ENCODE measurements at places on chromosomes 7 and 10.

DNA sequence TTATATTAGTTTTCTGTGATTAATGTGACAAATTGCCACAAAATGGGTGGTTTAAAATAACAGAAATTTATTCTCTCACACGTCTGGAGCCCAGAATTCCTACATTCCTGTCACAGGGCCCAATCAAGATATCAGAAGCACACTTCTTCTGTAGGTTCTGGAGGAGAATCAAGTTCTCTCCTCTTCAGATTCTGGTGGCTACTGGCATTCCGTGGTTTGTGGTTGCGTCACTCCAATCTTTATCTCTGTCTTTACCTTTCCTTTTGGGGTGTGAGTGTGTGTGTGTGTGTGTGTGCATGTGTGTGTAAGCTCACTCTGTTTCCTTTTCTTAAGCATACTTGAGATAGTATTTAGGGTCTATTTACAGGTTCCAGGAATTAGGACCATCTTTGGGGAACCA lies 115.5 kb upstream of the DKK1 start:
- DNase-seq: no peak

- DNase-seq: no peak
These were observed 32.5 kb downstream of the PDE1C start for GRCh38 chr7:32037650-32038198.

GRCh38 chr7:46908770-46909169 lies 673.1 kb downstream of the TNS3 start:
- no peak for DNase-seq

GRCh38 chr7:29337546-29338116 lies 143.1 kb downstream of the CHN2 start:
- no peak for DNase-seq

GRCh38 chr7:94195201-94195600 lies 191.0 kb upstream of the BET1 start:
- DNase-seq: no peak

DNA sequence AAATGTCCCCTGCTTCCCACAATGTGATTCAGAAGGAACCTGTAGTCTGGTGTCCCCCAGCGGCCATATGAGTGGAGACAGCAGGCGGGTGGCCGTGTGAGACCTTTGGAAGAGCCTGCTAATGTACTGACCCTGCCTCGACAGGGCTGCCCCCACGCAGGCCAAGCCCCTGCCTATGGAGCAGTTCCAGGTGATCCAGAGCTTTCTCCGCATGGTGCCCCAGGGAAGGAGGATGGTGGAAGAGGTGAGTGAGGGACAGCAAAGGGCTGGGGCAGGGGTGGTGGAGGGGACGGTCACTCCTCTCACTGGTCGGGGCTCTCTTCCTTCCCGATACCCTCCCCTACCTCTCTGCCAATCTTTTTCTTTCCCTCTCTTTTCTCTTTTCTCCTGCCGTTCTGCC lies 55.7 kb downstream of the PALD1 start:
- DNase-seq: no peak

- no peak for DNase-seq
These were observed 1.2 kb upstream of the TFR2 start for GRCh38 chr7:100642534-100642907.

DNA sequence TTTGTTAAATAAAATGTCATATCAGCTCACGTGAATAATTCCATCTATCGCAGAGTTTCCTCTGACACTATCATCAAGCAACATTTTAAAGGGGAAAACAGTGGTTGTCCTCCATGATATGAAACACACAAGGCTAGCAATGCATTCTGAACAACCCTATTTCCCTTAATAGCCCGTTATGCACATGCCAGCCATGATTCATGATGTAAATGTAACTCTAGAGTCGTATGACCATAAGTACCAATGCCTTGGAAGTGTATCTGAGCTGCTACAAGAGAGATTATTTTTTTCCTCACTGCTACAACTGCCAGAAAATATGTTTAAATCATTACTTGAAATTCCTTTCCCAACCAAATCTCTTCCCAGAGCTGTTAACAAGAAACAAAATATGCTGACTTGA lies 159.4 kb downstream of the GRM8 start:
- DNase-seq: no peak

GRCh38 chr7:133535308-133535707 lies 282.4 kb downstream of the EXOC4 start:
- DNase-seq: peak; percentile 46

DNA sequence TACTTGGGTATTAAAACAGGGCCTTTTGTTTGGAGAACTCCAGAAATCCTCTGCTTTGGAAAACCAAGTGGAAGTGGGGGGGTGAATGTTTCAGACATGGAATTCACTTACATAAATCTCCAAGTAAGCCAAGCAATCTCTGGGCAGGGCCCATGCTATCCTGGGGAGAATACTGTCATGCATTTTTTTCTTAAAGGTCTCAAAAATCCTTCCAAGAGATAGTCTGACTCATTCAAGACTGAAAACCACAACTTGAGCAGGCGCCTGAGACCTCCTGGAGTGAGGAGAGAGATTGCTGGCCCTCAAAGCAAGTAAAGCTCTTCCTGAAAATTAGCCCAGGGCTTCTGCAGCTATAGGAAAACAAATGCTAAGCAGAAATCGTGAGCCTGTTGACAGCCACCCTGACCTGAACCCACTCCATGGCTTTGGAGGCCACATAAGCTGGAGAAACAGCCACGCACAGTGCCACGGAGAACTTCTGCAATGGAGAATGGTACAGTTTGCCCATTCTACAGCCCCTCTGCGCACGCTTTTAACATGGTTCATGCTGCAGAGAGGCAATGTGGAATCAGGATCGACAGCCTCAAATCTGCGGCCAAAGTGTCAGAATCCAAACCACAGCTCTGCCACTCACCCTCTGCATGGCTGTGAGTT lies 203.1 kb upstream of the AUTS2 start:
- DNase-seq: no peak

DNA sequence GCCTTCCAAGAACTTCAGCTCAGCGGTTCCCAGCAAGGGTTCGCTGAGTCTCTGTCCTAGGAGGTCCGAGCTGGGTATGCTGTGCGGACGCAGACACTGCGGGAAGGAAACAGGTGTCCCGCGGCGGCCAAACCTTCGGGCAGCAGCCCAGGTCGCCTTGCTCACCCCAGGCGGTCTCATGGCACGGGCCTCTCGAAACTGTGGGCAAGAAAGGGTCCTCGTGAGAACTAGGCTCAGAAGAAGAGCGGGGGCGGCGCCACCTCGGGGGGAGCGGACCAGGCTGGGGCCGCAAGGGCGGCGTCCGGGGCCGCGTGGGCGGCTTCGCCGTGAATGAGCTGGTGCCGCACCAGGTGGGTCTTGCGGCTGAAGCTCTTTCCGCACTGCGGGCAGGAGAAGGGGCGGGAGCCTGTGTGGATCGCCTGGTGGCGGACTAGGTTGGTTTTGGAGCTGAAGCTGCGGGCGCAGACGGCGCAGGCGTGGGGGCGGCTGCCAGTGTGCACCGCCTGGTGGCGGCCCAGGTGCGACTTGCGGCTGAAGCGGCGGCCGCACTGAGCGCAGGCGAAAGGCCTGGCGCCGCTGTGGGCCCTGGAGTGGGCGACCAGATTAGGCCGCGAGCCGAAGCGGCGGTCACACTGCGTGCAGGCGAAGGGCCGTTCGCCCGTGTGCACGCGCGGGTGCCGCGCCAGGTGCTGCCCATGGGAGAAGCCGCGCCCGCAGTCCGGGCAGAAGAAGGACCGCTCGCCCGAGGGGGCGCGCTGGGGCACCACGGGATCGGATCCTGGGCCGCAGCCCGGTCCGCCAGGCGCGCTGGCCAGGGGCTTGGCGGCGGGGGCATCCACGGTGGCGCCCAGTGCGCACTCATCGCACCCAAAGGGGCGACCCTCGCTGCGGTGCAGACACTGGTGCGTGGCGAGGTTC lies 8.6 kb downstream of the ZNF467 start:
- no peak for DNase-seq

- no peak for DNase-seq
These were observed 54.7 kb upstream of the FIGNL1 start for GRCh38 chr7:50504646-50505546.

GRCh38 chr10:100506596-100507356 lies 12.9 kb downstream of the SEC31B start:
- no peak for DNase-seq

GRCh38 chr10:118971876-118972275 lies 57.6 kb upstream of the NANOS1 start:
- no peak for DNase-seq

GRCh38 chr10:71378336-71379117 lies 18.2 kb upstream of the CDH23 start:
- no peak for DNase-seq

DNA sequence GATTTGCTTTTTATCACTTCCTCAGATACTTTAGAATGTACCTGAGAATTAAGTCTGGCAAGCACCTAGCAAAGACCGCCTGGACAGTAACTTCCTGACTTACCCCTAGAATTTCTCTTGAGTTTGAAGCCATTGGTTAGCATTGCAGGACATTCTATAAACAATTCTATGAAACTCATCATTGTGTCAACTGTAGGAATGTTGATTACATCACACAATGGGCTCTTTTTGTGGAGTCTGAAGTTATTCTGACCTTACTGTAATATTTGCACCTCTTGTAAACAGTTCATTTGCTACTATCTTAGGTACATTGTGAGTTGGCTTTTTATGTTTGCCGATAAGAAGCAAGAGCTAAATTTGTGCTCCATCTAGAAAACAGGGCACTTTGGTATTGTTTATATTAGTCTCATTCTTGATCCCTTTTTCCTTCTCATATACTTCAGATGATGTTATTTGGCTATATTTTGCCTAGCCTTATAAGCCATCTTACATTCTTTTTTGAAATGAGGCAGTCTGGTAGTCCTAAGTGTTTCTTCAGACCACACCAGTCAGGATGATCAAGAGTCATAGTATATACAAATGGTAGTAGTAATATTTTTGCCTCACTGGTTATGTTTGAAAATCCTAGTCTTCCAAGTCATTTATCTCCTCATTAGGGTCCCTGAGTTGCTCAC lies 52.4 kb downstream of the CASD1 start:
- no peak for DNase-seq

DNA sequence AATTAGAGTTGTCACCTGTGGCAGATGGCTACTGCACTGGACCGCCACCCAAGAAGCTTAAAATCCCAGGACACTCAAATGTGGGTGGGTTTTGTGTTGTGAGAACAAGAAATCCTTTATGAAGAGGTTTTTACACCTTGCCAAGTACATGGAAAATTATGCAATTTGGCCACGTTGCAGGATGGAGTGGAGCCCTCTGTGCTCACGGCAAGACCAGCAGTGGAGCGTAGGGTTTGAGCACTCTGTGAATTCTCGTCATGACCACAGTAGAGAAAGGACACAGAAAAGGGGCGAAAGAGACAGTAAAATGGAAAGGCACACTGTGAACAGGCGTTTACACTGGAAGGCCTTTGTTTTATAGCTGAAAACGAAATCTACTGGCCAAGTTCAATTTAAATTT lies 222.6 kb downstream of the ADARB2 start:
- no peak for DNase-seq

Data from NCI-H526 treated with DMSO at 0.1 percent for 48 hours (cell line).